ENCODE measurements at places on chromosomes 6 and 20.

DNA sequence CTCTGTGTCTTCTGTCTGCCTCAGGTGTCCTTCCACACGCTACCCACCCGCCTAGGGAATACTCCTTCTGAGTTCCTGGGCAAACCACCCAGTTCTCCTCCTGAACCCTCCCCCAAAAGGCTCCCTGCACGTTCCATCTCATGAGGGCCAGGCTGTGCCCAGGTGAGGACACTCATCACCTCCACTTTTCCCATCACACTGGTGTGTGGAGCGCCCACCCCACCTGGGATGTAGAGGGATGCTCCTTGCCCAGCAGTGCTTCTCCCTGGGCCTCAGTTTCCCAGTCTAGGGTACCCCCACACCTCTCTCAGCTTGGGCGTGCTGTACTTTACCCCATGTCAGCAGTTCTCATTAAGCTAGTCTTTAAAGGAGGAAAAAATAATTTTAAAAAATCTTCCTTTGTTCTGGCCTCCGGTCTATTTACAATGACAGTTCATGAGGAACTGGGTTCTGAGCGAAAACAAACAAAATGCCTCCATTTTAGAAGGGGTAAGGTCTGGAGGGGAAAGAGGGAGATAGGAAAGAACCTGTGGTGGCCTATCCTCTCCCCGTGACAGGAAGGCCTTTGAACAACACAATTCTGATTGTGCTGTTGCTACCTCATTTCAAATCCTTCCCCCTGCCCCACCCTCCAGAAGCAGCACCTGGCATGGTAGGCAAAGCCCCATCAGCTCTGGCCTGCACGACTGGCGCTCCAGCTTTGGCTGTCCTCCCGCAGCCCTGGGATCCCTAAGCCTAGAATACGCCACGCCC is 1.7 kb upstream of the C20orf203 start:
- DNase-seq = no peak

DNA sequence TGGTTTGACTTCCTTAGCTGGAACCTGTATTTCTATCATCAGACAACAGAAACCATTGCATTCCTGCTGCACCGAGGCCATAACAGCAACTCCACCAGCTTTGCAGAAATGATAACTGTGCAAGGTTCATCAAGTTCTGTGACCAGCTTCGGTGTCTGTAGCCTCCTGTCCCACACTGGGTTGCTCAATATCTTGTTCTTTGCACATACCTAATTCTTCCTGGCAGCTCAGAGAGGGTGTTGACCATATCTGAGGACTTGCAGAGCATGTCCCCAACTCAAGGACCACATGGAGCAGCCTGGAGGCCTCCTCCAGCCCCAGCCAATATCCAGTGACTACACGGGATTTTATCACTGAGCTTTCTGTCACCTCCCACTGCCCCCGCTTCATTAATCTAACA is 59.3 kb upstream of the SCAF8 start:
- DNase-seq = no peak

DNA sequence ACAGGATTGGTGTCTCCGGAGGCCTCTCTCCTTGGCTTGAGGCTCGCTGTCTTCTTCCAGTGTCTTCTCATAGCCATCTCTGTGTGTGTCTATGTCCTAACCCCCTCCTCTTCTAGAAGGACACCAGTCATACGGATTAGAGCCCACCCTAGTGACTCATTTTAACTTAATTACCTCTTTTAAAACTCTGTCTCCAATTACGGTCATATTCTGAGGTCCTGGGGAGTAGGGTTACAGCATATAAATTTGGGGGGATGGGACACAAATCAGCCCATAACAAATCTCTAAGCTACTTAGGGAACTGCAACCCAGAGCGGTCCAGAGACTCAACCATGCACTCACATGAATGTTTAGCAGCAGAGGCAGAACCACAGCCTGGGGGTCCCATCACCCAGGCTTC is 56.1 kb upstream of the SASH1 start:
- no peak for DNase-seq

DNA sequence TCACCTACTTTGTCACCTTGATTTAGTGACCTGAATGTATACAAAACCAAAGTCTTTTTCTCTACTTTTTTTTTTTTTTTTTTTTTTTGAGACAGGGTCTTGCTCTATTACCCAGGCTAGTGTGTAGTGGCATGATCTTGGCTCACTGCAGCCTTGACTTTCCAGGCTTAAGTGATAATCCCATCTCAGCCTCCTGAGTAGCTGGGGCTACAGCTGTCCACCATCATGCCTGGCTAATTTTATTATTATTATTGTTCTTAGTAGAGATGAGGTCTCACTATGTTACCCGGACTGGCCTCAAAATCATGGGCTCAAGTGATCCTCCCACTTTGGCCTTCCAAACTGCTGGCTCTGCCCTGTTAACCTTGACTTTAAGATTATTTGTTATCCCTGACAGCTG is 37.5 kb downstream of the CRISP2 start:
- no peak for DNase-seq

GRCh38 chr6:155244434-155244833 is 19.4 kb upstream of the CLDN20 start:
- DNase-seq = no peak

- no peak for DNase-seq
These were observed 48.7 kb upstream of the FOXQ1 start for GRCh38 chr6:1263039-1263849.

GRCh38 chr6:56144538-56145324 is 102.6 kb downstream of the COL21A1 start:
- DNase-seq = peak; percentile 7

- no peak for DNase-seq
These were observed 432 bp upstream of the PSMF1 start for GRCh38 chr20:1118004-1118335.

DNA sequence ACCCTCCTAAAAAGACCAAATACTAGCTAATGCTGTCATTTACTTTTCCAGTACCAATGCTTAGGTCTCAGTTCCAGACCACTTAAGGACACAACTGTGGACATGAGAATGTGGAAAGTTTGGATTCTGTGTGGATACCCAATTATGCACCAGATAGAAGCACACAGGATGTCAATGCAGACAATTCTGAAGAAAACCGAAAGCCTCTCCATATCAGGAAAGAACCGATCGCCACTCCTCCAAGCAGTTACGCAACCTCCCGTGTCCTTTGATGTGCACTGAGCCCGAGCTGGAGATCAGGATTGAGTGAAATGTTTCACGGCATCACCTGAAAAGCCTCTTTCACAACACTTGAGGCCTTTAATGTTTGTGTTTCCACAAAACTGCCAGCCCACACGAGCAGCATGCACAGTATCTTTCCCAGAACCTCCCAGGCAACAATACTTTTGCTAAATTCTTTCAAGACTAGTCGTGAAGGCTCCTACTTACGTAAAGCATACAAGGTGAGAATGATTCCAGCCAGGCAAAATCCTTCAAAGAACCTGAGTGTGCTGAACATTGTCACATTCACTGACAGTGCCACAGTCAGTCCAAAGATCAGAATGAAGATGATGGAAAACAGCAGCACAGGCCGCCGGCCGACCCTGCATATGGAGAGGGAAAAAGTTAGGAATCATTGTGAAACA is 47.0 kb downstream of the SLC22A23 start:
- no peak for DNase-seq
